Ecto neural progenitor cell (in vitro differentiated cells): ENCODE measurements at places on chromosomes 3 and 15.

GRCh38 chr15:60523056-60523455 lies 44.1 kb upstream of the ICE2 start:
- no peak for DNase-seq

GRCh38 chr15:42194513-42194912 lies 13.6 kb downstream of the VPS39 start:
- no peak for DNase-seq

DNA sequence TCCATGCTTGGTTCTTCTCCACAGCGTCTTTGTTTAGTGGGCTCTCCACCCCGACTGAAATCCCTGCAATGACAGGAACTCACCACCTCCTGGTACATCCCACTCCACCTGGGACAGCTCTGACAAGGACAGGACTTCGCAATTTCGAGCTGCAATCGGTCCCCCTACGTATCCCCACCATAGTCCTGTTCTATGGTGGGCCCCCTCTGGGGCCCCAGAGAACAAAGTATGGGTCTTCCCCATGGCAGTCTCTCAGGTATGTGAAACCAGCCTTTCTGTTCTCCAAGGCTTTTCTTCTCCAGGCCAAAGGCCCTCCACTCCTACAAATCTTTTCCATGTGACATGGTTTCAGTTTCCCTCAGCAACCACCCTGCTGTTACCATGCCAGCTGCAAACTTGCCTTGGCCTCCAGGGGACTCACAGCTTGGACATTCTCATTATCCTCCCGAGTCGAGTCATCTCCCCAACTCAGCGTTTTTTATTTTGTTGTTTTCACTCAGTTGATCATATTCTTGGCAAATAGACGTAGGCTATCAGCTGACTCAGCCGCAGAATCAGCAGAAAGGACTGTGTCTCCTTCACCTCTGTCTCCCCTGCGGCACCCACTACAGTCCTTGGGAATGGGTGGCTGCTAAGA lies 233.3 kb downstream of the OPA1 start:
- DNase-seq: no peak

GRCh38 chr3:172315401-172316091 lies 132.7 kb downstream of the GHSR start:
- DNase-seq: no peak

GRCh38 chr15:68992696-68993095 lies 21.8 kb upstream of the NOX5 start:
- no peak for DNase-seq

- DNase-seq: no peak
Observed at GRCh38 chr3:184788751-184789150, 23.2 kb upstream of the VPS8 start.

GRCh38 chr3:86175593-86176444 lies 815.1 kb downstream of the VGLL3 start:
- no peak for DNase-seq

DNA sequence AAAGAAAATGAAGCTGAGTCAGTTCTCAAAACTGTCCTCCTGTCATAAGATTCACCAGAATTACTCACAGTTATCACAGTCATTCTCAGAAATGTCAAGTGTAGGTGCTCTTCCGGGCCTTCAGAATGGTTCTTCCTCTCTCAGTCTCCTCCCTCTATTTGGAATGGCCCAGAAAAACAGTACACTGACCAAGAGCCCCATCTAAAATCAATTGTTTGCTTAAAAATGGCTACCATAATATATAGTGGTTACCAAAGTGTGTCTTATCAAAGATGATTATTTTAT lies 99.8 kb downstream of the MECOM start:
- no peak for DNase-seq

GRCh38 chr15:40435710-40436089 lies 5.1 kb upstream of the BAHD1 start:
- no peak for DNase-seq

DNA sequence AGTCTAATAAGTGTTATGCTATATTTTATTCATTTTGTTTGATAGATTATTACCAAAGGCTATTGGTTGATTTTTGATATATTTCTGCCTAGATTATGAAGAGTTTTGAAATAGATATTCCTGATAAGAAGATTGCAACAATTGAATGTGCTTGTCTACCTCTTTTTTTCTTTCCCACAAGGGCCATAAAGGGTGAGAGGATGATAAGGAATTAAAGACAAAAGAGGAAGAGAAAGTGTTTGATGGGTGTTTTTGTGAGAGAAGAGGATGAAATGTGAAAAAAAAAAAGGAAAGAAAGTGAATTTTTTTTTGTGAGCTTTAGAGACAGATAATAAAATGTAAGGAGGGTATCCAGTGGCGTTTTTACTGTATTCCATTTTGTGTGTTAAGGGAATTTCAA lies 244.4 kb downstream of the CHST2 start:
- DNase-seq: no peak

DNA sequence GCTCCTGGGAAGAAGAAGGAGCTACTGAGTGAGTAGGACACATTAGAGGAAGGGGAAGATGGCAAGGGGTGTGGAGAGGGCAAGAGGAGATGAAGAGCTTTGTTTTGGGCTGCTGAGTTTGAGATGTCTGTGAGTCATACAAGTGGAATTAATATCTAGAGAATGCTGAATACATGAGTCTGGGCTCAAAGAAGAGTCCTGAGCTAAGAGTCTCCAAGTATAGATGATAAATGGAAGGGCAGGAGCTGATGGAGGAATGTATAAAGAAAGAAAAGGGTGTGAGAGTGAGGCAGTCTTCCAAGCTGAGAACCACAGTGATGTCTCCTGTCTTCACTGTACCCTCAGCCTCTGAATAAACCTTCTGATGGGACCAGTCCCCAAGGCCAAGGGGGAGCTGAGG lies 205.5 kb upstream of the MRPL3 start:
- DNase-seq: no peak

GRCh38 chr3:188407158-188407880 lies 253.4 kb downstream of the LPP start:
- DNase-seq: no peak

DNA sequence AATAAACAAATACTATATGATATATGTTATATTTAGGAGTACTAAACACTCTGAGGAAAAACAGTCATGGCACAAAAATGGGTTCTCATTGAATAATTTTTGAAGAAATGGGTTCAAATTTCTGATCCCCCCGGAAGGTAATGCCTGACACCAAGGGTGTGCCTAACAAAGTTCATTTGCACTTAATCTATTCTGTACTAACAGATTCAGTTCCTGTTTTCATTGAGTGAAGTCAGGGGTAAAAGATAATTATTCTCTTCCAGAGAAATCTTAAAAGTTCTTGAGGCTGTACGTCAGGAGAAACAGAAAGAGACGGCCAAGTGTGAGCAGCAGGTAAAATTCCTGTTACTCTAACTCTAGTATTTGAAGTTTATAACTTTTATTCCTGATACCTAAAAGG lies 34.5 kb upstream of the TMEM42 start:
- no peak for DNase-seq

GRCh38 chr15:69578252-69578651 lies 125.6 kb downstream of the RPLP1 start:
- no peak for DNase-seq

GRCh38 chr15:88258093-88258641 lies 1.6 kb upstream of the NTRK3 start:
- peak; percentile 84 for DNase-seq

GRCh38 chr3:64666171-64666588 lies 21.6 kb downstream of the ADAMTS9 start:
- no peak for DNase-seq

GRCh38 chr15:89119489-89120478 lies 31.5 kb downstream of the ABHD2 start:
- no peak for DNase-seq

DNA sequence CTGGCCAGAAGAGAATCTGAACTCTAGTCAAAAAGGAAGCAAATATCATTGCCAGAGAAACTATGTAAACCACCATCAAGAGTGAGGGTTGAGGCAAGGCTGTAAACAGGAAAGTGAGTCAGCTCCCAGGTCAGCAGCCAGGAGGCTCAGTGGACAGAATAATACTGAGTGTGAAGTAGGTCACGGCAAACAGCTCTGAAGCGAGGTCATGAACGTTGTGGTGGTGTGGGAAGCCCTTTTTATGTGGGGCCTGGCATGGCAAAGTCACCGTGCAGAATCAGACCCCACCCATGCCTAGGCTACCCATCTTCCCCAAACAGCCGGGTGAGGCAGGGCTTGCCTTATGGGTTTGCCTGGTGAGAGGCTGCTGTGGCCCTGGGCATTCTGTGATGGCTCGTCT lies 43.9 kb downstream of the THBS1 start:
- DNase-seq: no peak

GRCh38 chr3:4805662-4806061 lies 173.6 kb upstream of the BHLHE40 start:
- no peak for DNase-seq

GRCh38 chr3:155243512-155243921 lies 50.0 kb downstream of the STRIT1 start:
- DNase-seq: no peak

- DNase-seq: no peak
Observed at GRCh38 chr3:94043285-94043684, 14.9 kb upstream of the STX19 start.

- no peak for DNase-seq
Observed at GRCh38 chr3:51968883-51969678, 1.8 kb upstream of the PCBP4 start.

GRCh38 chr15:38215707-38216106 lies 36.9 kb upstream of the SPRED1 start:
- DNase-seq: no peak

DNA sequence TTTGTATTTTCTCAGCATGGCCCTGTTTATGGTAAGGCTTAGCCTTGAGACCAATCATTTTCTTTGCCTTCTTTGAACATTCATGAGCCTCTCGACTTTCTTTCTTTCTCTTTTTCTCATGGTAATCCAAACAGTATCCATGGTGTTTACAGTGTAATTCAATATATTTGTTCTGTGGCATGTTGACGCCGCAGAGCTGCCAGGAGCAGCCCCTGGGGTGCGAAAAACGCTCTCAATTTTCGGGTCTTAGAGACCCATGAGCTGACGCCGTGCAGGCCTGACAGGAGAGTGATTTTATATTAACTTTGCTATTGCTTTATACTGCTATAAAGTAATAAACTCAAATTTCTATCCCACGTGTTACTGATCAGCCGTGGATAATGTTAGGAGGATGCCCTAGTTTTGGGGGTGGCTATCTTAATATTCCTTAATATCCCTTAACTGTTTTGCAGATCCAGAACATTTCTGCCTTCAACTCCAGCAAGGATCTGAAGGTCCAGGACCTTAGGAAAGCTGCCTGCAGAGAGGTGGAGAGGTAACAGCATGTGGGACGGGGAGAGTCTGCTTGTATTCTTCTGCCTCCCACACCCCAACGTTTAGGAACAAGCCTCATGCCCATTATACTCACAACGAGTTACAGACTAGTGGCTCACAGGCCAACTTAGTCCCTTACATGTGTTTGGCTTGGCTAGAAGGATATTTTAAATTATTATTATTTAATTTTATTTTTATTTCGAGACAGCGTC lies 29.3 kb upstream of the MYO1E start:
- DNase-seq: no peak

- no peak for DNase-seq
Observed at GRCh38 chr3:45169125-45169904, 23.1 kb upstream of the CDCP1 start.

DNA sequence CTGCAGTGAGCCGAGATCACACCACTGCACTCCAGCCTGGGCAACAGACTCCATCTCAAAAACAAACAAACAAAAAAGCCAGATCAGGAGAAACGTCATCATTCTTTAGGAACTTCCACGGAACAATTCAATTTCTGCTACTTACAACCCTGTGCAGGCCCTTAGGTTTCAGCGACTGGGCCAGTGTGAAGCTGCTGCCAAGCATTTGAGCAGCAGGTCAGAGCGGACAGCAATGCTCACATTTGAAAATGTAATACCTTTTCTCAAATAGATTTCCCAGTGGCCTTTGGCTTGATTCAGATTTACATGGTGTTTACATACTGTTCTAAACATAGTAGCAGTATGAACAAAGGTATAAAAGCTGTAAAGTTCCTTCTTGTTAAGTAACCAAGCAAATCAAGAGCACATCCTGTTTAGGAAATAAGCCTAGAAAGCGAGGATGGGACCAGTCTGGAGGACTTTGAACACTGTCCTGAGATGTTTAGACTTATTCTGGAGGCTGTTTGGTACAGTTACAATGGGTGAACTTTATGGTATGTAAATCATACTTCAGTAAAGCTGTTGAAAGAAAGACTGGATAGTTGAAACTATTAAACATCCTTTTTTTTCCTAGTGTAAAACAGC lies 141.2 kb downstream of the HCN4 start:
- no peak for DNase-seq

DNA sequence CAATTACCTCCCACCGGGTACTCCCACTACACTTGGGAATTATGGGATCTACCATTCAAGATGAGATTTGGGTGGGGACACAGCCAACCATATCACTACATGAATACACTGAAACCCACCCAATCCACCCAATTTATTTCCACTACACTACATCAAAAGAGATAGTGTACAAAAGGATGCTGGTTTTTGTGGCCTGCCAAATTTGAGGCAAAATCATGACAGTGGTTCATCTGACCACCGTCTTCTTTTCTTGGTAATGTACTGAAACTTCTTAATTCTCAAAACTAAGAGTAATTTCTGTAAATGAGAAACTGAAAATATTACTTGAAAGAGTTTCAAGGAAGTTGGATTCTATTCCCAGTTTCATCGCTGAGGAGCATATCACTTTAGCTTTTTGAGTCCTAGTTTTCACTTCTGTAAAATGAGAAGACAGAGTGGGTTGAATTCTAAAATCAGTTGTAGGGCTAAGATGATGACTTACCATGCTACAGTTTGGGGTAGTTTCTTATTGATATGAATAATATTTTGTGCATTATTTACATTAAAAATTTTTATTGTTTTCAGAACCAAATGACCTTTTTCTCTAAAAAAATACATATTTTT lies 360.4 kb upstream of the CNTN6 start:
- no peak for DNase-seq

DNA sequence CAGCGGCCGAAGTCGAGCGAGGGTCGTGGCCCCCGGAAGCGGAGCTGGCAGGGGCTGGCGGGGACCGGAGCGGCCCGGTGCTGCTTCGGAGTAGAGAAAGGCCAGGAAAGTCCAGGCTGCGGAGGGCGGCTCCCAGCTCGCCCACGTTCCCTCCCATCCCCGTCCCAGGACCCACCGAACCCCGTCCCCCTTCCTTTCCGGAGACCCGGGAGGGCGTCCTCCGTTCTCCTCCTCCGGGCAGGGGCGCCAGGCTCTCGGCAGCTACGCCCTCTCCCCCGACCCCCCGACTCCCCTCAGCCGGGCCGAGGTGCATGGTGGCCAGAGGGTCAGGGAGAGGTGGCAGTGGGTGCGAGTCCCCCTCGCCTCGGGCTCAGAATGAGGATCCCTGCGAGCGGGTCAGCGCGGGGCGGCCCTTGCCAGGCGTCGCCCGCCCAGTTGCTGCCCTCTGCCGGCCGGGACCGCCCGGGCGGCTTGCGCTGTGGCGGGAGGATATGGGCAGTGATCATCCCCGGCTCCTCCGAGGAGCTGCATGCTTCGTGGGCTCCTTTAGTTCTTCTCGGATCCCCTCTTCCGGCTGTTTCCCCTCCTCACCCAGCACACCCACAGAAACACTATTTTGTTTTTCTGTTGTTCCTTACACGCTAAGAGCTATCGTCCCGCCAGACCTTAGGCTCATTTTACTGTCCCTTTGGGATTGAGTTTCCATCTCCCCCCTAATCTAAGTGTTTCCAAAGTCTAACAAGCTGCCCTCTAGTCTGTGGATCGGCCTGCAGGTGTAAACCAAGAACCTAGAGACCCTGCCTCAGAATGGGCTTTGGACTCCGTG lies 744 bp upstream of the ALDH1A2 start:
- DNase-seq: peak; percentile 84

GRCh38 chr3:13013994-13014754 lies 59.1 kb downstream of the IQSEC1 start:
- DNase-seq: no peak
